Posterior vena cava (tissue), 2 donors: ENCODE measurements at places on chromosomes 4 and X.

- DNase-seq = no peak
These were observed 5.3 kb upstream of the TRMT2B start for GRCh38 chrX:101057093-101057714.

DNA sequence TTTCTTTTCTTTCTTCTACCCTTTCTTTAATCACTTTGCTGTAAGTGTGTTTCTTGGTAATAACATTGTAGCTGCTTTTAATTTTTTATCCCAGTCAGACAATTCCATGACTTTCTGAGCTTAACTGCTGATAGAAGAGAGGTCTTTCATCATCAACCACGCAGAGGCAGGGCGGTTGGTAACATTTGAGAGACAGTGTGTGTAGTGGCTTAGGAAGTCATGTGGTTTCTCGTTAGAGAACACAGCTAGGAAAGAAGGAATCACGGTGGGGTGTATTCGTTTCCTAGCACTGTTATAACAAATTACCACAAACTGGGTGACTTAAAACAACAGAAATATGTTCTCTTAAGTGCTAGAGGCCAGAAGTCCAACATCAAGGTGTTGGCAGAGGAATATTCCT lies 11.5 kb downstream of the PRPS2 start:
- no peak for DNase-seq

DNA sequence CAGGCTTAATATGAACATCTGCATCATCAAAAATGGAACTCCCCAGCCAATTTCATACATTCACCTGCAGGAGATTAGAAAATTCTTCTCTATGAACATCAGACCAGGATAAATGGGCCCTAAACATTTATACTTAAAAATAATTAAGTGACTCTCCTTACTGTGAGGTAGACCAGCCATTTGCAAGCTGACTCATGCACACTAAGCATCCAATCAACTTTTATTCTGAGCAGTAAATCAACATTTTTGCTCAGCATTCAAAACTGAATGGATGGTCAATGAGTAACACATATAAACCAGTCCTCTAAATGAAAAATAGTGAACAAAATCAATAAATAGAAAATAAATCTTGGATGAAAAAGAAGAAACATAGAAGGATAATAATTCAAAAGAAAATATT lies 19.9 kb upstream of the PCDH10 start:
- no peak for DNase-seq

DNA sequence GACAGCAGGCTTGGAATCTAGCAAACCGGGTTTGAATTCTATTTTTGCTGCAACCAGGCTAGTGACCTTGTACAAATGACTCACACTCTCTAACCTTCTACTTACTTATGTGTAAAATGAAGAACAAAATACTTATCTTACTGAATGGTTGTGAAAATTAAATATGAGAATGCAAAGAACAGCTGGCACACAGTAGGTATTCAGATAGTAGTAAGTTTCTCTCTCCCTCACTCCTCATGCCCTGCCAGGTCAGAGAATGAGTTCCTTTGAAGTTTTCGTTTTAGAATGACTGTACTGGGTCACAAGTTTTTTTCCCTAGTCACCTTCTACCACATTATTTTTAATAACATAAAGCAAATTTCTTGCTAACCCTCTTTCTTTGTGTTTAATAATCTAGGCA lies 33.0 kb downstream of the CISD2 start:
- no peak for DNase-seq

GRCh38 chr4:21097865-21098264 lies 397.6 kb downstream of the PACRGL start:
- no peak for DNase-seq

DNA sequence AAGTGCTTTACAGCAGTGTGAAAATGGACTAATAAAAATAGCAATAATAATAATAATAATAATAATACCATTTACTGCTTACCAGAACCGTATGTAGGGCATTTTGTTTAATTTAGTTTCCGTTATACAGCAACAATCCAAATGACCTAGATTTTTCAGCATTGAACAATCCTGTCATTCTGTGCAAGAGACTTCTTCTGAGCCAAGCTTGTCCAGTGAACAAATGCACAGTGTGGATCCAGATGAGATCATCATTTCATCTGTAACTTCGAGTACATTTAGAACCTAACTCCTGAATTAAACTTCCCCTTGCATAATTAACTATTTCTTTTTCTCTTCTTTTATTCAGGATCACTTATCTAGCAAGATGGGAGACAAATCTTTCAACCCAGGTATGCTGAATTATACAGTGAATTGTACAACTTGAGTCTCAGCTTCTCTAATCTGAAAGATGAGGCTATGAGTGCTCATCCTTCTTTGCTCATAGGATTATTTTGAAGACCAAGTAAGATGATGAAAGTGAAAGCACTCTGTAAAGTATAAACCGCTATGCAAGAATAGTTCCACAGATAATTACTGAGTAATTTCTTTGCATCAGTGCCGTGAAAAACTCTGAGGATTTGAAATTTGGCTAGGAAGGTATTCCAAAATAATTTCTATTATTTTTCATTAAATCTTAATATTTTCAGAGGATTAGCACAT lies 6.6 kb downstream of the CLNK start:
- no peak for DNase-seq

GRCh38 chr4:184818216-184818564 lies 7.6 kb downstream of the ACSL1 start:
- no peak for DNase-seq

GRCh38 chr4:101993842-101994775 lies 203.6 kb downstream of the BANK1 start:
- DNase-seq = no peak

DNA sequence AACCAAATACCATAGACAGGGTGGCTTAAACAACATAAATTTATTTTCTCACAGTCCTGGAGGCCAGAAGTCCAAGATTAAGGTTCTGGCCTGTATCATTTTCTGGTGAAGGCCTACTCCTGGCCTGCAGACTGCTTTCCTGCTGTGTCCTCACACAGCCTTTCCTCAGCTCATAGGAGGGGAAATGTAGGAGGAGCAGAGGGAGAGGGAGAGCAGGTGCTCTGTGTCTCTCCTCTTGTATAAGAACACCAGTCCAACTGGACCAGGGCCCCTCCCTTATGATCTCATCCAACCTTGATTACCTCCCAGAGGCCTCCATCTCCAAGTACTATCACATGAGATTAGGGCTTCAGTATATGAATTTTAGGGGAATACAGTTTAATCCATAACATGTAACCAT lies 34.3 kb downstream of the RAPGEF2 start:
- no peak for DNase-seq

GRCh38 chrX:151752847-151753246 lies 18.3 kb downstream of the CNGA2 start:
- no peak for DNase-seq

DNA sequence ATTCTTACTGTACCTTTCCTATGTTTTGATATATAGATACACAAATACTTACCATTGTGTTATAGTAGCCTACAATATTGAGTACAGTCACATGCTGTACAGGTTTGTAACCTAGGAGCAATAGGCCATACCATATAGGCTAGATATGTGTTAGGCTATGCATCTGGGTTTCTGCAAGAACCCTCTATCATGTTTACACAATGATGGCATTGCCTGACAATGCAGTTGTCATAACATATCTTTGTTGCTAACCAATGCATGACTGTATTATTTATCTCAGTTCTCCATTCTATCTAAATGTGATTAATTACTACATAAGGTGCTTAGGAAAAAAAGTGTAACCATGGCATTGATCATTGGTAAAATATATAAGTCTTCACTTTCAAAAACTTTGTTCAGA lies 10.0 kb upstream of the SPCS3 start:
- DNase-seq = no peak

GRCh38 chr4:186137196-186137794 lies 32.8 kb downstream of the FAM149A start:
- no peak for DNase-seq

DNA sequence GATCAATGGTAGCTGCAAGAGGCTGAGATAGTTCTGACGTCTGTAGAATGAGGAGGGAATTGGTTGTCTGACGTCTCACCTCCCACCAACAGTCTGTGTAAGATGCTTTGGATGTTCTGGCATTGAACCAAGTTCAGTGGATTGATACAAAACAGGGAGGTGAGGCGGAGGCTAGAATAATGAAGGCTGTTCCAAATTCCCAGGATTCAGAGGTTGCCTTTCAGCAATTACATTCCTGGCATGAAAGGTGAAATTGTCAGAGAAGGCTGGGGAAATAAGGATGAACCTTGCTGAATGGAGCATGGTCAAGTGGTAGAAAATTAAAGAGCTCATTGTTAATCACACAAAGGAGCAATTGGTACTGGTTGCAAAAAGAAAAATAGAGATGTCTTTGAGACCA lies 241.6 kb downstream of the FBXW7 start:
- DNase-seq = no peak

GRCh38 chrX:151396042-151396824 lies 773 bp upstream of the VMA21 start:
- no peak for DNase-seq

GRCh38 chr4:48137846-48138245 lies 3.8 kb upstream of the TXK start:
- no peak for DNase-seq

DNA sequence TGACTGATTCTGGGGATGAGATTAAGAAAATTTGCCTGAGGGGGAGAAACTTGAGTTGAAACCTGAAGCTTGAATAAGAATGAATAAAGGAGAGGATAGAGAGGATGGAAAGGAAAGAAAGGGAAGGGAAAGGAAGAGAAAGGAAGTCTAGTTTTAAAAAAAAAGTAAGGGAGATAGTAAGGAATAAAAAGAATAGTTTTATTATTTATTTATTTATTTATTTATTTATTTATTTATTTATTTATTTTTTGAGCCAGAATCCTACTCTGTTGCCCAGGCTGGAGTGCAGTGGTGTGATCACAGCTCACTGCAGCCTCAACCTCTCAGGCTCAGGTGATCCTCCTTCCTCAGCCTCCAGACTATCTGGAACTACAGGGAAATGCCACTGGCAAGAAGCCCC lies 62.0 kb upstream of the NAF1 start:
- no peak for DNase-seq
